ENCODE measurements at places on chromosomes 16 and 17. TPM values are rescaled to one million over a fixed set of nuclear protein-coding genes. Genes with fewer than 3 reads are reported as not detected.

Gene NEUROD2
- polyA plus RNA-seq = 0.09 TPM

- no peak for DNase-seq
These were observed 83.0 kb downstream of the ANKRD11 start for GRCh38 chr16:89407282-89407924.

Gene MAP2K6
- 26.6 TPM for polyA plus RNA-seq

Gene APOBR
- polyA plus RNA-seq = 0.83 TPM

- DNase-seq = no peak
These were observed 16.9 kb downstream of the SYT17 start for GRCh38 chr16:19184823-19185509.
